GM12865 (cell line): ENCODE measurements at places on chromosomes 6 and 20.

- no peak for DNase-seq
Measured at GRCh38 chr6:122388945-122389344, 10.5 kb upstream of the HSF2 start.

- DNase-seq = no peak
Measured at GRCh38 chr6:37243816-37244370, 13.7 kb upstream of the TBC1D22B start.

GRCh38 chr6:149140137-149140909, 177.2 kb upstream of the TAB2 start:
- DNase-seq = peak; percentile 85

- DNase-seq = no peak
Measured at GRCh38 chr20:3706774-3707507, 5.5 kb downstream of the SIGLEC1 start.

GRCh38 chr20:41443691-41444090, 77.1 kb upstream of the EMILIN3 start:
- DNase-seq = no peak

- peak; percentile 90 for DNase-seq
Measured at GRCh38 chr6:167094820-167095637, 27.9 kb upstream of the CCR6 start.

GRCh38 chr6:28212510-28213212, 12.4 kb upstream of the ZSCAN9 start:
- peak; percentile 89 for DNase-seq

- DNase-seq = no peak
Measured at GRCh38 chr20:24059174-24059573, 70.6 kb upstream of the GGTLC1 start.

GRCh38 chr6:123829302-123829953, 25.8 kb downstream of the NKAIN2 start:
- DNase-seq = no peak

DNA sequence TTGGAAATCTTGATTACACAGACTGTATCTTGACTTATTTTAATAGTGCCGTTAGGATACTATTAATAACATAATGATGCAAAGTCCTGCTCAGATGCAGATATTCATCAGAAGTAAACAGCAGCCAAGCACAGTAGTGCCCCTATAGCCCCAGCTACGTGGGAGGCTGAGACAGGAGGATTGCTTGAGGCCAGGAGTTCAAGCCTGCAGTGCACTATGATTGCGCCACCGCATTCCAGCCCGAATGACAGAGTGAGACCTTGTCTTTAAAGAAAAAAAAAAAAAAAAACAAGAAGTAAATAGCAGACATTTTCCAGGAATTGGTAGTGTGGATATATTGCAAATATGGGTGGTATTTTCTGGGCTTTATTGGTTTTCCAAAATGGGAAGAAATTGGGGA, 61.8 kb downstream of the TULP4 start:
- no peak for DNase-seq

DNA sequence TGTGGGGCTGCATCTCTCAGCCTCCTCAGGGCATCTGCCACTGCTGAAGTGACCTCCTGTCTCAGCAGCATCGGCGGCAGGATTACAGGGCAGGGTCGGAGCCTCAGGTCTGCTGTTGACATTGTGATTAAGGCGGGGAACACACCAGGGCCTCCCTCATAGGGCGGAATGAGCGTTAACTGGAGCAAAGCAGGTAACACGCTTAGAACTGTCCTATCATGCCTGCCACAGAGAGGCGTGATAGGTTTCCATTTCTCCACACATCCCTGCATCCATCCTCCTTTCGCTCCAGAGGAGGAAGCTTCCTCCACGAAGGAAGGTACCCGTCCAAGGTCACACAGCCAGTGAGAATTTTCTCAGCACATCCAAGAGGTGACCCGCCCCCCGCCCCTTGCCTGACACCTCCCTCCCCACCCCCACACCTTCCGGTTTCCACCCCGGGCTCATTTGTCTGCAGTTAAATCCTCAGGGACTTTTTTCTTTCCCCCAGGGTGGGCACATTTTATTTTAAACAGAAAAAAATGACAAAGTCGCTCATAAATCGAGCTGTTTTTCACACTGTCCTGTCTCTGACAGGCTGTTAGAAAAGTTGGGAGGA, 200.8 kb downstream of the TFAP2C start:
- DNase-seq = no peak

DNA sequence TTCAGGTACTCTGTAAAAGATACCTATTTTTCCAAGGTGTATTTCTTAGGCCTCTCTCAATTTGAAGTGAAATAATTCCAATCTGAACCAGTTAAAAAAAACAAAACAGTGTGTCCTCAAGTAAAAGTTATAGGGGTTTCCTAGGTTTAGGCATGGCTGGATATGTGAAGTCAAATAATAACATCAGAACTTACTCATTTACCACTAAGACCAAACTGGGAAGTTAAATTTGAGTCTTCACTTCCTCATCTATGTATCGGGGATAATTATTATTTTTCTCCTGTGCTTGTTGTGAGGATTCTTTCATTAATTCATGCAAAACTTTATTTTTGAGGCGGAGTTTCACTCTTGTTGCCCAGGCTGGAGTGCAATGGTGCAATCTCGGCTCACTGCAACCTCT, 86.2 kb upstream of the PTPRK start:
- no peak for DNase-seq

- DNase-seq = no peak
Measured at GRCh38 chr6:164569509-164569908, 739.9 kb downstream of the C6orf118 start.

- no peak for DNase-seq
Measured at GRCh38 chr6:1110164-1110563, 201.7 kb upstream of the FOXQ1 start.

GRCh38 chr6:55870181-55870813, 5.1 kb downstream of the BMP5 start:
- DNase-seq = no peak

- DNase-seq = no peak
Measured at GRCh38 chr20:23759306-23759940, 8.7 kb upstream of the CST1 start.

DNA sequence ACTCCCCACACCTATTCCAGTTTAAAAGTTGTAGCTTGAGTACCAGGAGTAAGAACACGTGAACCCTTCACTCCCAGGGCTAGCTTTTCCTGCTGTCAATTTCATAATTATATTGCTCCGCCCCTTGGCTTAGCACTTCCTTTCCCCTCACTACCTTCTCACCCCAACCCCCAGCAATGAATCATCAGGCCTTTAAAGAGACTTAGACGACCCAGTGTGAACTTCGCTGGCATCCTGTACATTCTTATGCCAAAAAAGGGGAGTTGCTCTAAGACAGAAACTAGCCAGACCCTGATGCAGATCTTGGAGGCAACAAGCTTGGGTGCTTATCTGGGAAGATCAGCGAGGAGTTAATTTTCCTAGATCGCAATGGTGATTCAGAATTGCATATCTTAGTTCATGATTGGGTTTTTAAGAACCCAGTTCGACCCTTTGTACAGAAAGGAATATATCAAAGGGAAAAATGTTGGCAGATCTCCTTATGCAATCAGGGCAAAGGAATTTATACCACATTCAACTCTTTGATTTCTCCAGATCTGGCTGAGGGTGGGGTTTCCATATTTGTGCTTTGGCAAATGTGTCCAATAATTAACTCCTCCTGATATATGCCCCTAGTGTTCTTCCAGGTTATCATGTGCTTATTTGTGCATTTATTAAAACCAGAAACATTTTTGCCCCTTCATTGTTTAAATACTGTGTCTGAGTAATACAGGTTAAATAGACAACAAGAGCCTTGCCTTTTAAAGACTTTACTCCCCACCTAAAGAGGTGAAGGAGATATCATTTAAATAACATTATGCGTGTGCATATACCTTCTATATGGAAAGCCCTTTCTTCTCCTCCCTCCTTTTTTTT, 8.1 kb upstream of the ATXN1 start:
- peak; percentile 49 for DNase-seq

DNA sequence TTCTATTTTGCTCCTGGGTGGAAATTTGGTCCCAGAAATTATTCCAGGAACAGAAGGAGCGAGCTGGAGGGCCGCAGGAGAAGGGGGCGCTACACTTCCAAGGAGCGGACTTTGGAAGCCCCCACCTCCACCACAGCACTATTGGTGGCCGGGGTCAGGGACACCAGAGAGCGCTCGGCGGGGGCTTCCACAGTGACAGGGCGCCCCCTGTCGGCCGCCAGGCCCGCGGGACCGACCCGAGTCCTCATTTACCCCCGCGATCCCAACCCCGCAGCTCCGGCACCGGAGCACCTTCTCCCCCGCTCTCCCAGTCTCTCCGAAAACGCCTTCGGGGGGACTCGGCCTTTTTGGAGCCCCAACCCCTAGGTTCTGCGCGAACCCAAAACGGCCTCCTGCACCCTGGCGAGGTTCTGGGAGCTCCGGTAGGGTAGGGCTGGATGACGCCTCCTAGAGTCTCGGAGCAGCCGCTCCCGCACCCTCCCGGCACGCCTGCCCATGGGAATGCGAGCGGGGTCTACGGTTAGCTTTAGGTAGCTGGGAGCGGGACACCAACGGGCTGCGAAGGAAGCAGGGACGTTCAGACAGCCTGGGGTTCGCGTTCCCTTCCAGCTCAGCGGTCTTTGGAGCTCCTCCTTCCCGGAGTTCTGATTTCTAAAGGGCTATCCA, 2.4 kb upstream of the FOXA2 start:
- peak; percentile 29 for DNase-seq

DNA sequence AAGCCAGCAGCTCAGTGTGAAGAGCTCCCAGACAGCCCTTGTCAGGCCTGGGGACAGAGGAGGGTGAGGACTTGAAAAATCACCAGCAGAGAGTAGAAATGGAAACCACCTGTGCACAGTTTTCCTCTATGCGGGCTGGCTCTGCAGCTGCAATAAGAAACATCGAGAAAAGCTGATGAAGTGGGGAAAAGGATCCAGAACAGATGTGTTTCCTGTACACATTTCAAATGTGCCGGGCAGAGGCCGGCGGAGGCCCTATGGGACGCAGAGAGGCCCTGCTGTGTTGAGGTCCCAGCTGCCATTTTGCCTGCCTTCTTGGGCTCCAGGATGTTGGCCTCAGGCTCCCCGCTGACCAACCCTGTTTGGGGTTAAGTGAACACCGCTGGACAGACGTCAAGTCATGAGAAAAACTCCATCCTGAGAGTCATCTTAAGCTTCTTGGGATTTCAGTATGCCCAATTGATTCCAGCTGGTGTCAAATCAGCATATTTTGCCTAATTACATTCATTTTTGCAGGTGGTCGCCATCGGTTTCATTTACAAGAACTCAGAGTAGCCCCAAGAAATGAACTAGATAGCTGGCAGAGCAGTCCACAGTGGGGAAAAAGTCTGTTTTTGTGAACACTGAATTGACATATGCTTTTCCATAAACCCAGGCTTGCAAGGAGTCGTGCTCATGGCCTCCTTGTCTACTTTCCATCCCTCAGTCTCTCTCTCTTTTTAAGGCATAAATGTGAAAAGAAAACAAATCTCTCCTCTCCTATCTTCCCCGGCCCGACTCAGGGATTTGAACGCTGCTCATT, 150.4 kb upstream of the PHACTR3 start:
- DNase-seq = no peak

DNA sequence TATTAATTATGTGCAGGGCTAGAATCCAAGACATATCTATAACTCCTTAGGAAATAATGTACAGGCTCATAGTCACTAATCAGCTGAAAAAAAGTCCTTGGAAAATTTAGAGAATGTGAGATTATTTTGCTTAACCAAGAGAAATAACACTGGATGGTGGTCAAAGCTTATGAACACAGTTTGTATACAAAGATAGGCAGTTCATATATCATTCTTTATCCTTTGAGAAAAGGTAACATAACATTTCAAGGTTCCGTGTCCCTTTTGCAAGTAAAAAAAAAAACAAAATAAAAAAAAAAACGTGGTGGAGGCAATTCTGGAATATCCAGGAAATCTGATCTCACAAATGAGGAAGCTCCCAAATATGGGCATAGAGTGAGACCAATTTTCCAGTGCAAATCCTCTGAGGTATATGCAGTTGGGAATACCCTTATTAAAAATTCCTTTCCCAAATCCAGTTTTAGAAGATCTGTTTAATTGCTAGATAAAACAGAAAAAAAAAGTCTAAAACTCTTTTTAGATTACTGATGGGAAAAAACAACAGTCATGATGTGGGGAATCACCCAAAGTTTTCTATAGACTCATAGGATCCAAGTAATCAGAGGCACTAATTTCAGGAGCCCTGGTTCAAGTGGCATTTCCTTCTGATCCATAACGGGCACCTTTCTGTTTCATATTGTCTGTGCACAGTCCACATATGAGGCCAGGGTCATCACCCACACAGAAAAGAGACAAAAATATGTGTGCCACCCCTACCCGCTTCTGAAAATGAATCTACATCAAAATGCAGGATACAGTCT, 17.7 kb upstream of the TNFAIP3 start:
- peak; percentile 51 for DNase-seq

DNA sequence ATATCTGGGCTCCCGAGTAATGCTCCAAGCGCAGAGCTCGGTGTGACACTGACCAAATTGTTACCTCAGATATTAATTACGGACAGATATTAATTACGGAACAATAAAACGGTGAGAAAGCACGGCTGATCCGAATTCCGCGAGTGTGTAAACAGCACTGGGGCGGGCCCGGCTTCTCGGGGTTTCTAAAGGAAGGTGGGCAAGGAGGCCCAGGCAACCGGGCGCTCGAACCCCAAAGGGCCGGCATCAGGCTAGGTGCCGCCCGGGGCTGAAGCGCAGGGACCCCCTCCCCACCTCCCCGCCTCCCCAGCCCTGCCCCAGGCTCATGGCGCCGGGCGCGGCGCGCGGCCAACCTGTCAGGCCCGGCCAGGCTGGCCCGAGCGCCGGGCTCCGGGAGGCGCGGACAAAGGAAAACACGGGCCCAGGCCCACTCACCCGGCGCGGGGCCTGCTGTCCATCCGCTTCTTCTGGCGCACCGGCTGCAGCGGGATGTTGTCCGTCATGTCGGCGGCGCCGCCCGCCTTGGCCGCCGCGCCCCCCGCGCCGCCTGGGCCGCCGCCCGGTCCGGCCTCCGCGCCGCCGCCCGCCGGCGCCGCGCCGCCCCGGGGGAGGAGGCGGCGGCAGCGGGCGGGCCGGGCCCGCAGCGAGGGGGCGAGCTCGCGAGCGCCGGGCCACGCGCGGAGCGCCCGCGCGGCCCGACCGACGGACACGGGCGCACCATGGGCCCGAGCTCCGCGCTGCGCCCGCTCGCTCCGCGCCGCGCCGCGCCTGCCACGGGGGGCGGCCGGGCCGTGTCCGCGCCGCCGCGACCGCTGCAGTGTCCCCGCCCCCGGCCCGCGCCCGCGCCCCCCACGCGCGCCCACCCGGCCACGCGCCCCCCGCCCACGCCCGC, at the start of gene ATP9A:
TSS of gene ATP9A (minus strand) at position 524 of the 892 bp plus-strand sequence. CDS start at position 503, 21 bp downstream.
- no peak for DNase-seq

DNA sequence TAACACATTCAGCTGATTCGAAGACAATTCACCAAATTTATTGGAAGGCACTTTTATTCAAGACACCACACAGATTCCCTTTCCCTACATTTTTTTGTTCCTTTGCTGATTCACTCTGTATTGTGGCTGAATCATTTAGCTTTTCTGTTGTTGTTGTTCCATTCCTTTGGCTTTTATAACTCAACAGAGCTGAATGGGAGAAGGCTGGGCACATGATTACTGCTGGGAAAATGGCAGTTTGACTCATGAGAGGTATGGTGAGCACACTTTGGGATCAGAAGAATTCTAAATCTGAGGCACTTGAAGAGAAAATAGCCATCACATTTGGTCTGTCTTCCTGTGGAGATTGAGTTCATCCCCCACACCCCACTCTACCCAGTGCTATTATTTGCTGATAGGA, 15.7 kb upstream of the SAYSD1 start:
- no peak for DNase-seq

GRCh38 chr6:85240787-85241385, 209.0 kb upstream of the NT5E start:
- no peak for DNase-seq

GRCh38 chr6:150186129-150186898, 43.5 kb downstream of the PPP1R14C start:
- DNase-seq = no peak
